ENCODE measurements at places on chromosomes 1 and 21.
A peak's percentile ranks its signal among the peaks of the same experiment; 100 is the strongest.

- DNase-seq, result no peak
These were observed 53.3 kb upstream of the HOOK1 start for GRCh38 chr1:59761443-59761842.

GRCh38 chr1:73181190-73181540 is 898.8 kb upstream of the NEGR1 start:
- no peak for DNase-seq

DNA sequence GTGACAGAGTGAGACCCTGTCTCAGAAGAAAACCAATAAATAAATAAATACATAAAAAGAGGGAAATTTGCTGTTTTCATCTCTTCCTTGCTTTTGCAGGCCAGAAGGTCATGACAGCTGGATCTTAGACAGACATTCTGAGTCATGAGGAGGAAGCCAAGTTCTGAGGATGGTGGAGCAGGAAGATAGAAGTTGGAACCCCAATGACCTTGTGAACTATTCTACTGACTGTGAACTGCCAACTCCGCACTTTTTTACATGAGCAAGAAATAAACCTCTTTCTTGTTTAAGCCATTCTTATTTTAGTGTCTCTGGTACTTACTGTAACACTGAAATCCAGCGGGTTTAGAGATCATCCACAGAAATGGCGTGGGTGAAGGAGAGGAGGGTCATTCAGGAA is 8.5 kb downstream of the CD84 start:
- no peak for DNase-seq

GRCh38 chr1:170660281-170660713 is 3.6 kb upstream of the PRRX1 start:
- no peak for DNase-seq

- no peak for DNase-seq
These were observed 53.3 kb upstream of the COL18A1 start for GRCh38 chr21:45351526-45352275.

GRCh38 chr1:11453742-11454491 is 25.0 kb upstream of the DISP3 start:
- no peak for DNase-seq

GRCh38 chr1:208100906-208101305 is 143.3 kb downstream of the PLXNA2 start:
- DNase-seq, result no peak

DNA sequence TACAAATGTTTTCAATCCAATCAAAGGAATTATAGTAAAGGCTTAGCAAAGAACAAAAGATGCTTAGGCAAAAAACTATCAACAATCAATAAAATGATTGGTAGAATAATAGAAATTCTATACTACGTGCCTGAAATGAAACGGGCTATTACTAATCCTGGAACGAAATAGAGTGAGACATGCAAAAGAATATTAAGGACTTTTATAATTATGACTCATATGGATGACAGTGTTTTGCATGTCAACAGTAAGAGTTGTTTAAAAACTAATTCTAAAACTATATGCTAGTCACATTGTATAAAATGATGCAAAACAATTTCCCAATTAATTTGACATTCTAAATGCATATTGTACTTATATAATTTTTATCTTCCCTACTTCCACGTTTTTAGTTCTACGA is 35.6 kb downstream of the LRRIQ3 start:
- no peak for DNase-seq

DNA sequence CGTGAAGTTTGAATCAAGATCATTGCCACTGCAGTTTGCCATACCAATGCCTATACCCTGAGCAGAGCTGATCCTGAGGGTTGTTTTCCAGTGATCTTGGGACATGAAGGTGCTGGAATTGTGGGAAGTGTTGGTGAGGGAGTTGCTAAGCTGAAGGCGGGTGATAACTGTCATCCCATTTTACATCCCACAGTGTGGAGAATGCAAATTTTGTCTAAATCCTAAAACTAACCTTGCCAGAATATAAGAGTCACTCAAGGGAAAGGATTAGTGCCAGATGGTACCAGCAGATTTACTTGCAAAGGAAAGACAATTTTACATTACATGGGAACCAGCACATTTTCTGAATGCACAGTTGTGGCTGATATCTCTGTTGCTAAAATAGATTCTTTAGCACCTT is 78.6 kb downstream of the FMN2 start:
- no peak for DNase-seq

DNA sequence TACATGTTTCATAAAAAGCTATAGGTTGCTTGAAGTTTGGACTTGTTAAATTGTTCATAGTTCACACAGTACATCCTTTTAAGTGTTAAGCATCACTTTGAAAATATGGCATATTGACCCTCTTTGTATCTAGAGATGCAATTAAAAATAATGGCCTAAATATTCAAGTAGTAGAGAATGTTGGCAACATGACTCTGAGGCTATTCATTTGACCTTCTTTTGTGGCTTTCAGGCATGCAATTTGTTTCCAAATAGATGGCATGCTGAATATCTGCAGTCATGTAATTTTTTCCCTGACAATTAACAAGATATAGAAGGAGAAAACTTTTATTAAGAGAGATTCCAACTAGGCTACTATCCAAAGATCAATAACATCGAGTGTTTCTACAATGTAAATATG is 230.5 kb upstream of the ZRANB2 start:
- no peak for DNase-seq

DNA sequence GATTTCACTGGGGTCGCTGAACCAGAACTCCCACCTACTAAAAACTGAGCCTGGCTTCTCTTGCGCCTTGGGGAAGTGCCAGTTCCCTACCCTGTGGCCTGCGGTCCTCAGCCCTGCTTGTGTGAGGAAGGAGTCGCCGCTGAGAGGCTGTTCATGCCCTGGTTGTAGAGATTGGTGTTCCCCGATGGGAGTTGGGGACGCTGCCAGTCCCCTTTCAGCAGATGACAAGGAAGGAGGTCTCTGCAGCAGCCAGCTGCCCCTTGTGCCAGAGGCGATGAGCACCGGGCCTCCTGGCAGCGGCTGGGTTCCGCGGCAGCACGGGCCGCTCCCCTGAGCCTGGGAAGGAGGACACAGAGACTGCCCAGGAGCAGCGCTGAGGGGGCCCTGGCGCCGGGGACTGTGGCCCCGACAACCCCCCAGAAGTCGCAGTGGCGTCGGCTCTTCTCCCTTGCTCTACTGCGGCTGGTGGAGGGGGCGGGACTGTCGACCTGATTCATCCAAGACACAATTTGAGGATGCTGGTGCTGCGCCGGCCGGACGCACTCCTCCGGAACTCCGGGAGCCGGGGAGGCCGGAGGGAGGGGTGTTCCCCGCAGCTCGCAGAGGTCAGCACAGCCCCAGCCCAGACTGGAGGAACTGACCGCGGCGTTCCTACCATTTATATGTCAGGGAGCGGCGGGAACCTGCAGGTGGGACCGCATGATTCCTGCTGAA is 12.0 kb upstream of the ADORA3 start:
- no peak for DNase-seq

- no peak for DNase-seq
These were observed 237.0 kb upstream of the SGIP1 start for GRCh38 chr1:66296951-66297350.

- DNase-seq, result no peak
These were observed 18.5 kb upstream of the MTARC1 start for GRCh38 chr1:220768126-220768601.

GRCh38 chr1:113373644-113374043 is 16.7 kb upstream of the MAGI3 start:
- no peak for DNase-seq

DNA sequence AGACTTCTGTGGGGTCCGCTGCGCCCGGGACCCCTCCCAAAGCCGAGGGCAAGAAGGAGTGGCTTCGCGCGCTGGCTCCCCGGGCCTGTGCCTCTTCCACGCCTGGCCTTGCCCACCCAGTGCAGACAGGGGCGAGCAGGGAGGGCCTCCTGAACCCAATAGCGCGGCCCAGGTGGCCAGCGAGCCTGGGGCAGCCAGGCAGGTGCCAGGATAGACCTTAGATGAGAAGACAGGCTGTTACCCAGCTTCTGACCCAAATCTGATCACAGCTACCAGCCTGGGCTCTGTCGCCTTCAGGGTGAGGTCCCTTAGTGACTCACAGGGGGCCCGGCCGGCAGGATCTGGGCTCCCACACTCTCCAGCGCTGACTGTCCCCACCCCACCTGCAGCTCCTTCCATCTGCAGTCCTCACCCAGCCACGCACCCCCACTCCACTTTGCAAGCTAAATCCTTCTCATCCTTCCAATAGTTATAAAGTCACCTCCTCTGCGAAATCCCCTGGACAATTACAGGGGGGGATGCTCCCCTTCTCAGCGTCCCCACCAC is 9.6 kb downstream of the CLEC20A start:
- DNase-seq, result no peak

- no peak for DNase-seq
These were observed 9.5 kb upstream of the IL24 start for GRCh38 chr1:206887701-206888100.

GRCh38 chr1:38577385-38577784 is 282.2 kb downstream of the RRAGC start:
- DNase-seq, result no peak

- no peak for DNase-seq
These were observed 22.9 kb upstream of the NDC1 start for GRCh38 chr1:53860967-53861411.

DNA sequence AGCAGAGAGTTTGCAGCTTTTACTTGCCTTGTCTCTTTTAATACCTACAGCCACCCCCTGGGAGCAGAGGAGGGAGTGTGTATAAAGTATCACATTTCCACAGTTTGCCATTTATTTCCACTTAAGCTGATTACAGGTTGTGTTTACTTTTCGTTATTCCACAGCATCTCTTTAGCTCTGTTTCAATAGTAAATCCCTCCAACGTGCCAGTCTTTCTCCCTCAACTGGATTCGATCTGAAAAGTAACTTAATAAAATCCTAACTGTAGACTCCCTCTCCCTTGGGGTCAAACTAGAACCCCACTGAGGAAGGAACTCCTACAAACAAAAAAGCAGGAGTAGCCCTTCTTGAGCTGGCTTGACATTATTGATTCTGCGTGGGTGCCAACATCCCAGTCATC is 3.1 kb upstream of the FCGR2A start:
- no peak for DNase-seq

- no peak for DNase-seq
These were observed 3.6 kb upstream of the PLEKHG5 start for GRCh38 chr1:6495041-6495441.

DNA sequence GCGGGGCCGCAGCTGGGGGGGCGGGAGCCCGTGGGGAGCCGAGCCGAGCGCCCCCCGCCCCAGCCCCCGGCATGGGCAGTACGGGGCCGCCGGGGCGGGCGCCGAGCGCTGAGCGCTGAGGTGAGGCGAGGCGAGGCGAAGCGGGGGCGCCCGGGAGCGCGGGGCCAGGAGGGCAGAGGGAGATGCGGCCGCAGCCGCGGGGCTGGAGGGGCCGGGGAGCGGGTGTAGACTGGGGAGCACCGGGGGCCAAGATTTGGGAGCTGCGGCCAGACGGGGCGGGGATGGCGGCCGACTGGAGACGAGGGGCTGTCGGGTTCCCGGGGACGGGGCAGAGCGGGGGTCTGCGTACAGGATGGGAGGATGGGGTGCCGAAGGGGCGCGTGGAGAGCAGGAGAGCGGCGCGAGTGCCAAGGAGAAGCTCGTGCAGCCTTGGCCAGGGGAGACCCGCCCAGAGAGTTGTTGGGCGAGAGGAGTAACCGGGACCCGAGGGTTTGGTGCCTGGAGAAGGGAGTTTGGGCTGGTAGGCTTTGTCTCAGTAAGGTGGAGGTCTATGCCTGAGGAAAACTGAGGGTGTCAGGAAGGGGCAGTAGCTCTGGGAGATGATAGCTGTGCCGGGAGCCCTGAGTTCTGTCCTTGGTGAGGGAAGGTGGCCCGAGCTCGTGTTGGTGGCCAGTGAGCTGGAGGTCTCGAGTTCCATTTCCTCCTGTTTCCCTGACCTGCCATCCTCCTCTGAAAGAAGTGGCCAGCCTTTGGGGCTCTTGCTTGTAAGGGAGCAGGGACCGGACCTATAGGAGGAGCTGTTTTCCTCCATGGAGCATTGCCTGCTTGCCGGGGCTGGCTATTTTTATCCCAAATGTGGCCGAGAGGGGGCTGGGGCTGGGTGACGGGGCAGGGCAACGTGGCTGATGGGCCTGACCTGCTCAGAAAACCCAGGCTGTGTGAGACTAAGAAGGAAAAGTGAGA is 539 bp downstream of the ATP8B2 start:
- DNase-seq, result peak; percentile 49

DNA sequence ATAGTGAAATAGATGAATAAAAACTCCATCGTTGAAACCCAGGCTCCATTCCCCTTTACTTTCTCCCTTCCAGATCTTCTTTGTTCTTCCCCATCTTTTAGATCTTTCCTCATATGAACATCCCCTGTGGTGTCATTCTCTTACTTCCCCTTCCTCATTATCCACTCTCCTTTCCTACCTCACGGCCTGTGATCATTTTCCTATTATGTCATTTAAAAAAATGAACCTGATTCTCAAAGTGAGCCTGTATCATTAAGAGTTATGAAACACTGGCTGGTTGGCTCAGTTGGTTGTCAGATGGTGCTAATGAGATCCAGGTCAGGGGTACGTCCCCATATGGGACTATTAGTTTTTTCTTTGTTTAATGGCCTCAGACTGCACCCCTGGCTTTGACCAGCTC is 38.3 kb downstream of the TCEANC2 start:
- DNase-seq, result no peak

Data from T1000 (cell line).